ENCODE measurements at places on chromosomes 7 and 10.

DNA sequence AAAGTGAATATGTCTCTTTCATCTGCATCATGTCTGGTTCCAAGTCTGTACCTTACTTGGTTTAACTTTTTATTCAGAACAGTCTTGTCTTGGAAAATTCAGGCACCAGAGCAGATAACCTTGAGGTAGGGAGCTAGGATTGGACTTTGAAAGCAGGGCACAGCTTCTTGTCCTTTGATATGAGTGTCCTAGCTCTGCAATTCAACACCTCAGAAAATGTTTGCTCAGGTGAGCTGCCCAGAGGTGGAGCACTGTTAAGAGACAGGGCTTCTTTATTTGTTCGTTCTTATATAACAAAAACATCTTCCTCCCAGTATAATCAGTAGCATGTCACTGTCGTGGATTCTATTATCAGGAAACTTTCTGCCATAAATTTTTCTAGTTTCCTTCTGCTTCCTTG, 118.3 kb downstream of the LRRC4 start:
- DNase-seq: no peak

DNA sequence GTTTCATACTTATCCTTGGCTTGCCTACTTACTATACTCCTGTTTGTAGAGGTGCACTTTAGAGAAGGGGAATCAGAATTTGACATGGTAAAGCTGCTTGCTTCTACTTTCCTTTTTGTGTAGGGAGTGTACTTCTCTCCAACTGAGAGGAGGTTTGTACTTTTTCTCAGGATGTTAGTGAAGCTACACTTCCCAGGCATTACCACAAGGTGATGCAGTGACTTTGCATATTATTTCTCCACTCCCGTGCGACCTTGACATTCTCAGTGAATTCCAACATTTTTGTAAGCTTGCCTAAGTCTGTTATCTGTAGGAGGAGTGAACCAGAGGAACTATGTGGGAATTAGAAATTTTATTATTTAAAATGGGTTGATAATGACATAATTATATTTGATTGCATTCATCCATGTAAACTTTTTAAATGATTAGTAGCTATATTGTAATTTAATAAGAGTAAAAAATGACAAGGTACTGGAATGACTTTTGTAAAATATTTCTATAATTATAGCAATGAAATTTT, 5.2 kb downstream of the TAX1BP1 start:
- DNase-seq: no peak

DNA sequence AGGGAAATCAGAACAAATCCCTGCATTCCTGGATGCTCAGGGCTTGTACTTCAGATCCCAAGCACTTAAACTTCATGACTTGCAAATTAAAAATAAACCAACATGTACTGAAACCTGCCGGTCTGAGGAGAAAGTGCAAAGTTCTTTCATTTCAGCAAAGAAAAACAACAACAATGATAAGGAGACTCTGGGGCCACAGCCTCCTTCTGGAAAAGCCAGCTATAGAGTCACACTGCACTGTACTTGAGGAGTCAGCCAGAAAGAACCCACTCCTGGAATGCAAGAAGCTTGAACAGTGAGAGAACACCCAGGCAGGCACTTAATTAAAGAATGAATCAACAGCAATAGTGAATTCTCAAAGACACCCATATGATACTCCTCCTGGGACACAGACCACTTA, 49.7 kb upstream of the TM9SF3 start:
- DNase-seq: no peak

GRCh38 chr10:15943426-15943825, 83.1 kb upstream of the MINDY3 start:
- no peak for DNase-seq

Data from stimulated activated CD4-positive, alpha-beta T cell treated with anti-CD3 and anti-CD28 coated beads, TNF-alpha, amount 100 ng/mL, for 4 hours (primary cell).